ENCODE measurements at places on chromosomes 16 and 17.

DNA sequence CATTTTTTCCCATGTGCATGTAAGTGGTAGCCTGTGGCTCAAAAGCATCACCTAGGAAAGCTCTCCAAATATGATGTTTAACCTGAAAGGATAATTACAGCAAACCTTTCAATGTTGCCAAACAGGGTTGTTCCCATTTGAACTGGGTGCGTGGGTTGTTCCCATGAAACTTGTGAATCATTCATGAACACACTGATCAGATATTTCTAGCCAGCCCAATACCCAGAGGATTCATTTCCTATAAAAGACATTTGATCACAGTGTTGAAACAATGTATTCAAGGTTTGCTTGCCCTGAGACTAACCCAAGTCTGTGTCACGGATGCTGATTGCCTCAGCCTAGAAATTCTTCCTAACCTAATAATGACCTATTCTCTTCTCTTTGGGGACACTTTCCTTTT lies 12.9 kb downstream of the KRT39 start:
- peaks cover 4% of the 10 kb centered on the region for H3K4me1 ChIP-seq
- no peak for DNase-seq
- H3K27ac ChIP-seq, result no peak overlapping the region
- H3K27me3 ChIP-seq, result peaks cover 23% of the 10 kb centered on the region
- no peaks in the 10 kb centered on the region for H3K36me3 ChIP-seq

- H3K36me3 ChIP-seq, result no peaks in the 10 kb centered on the region
- H3K4me1 ChIP-seq, result peaks cover 9% of the 10 kb centered on the region
- no peak overlapping the region for H3K27ac ChIP-seq
- no peaks in the 10 kb centered on the region for H3K27me3 ChIP-seq
These were observed 79.8 kb downstream of the JPH3 start for GRCh38 chr16:87681981-87682570.

GRCh38 chr16:48687421-48688038 lies 77.5 kb upstream of the N4BP1 start:
- H3K4me3 ChIP-seq, result no peak overlapping the region
- DNase-seq, result peak; percentile 76
- peaks cover 14% of the 10 kb centered on the region for H3K27me3 ChIP-seq
- no peak overlapping the region for H3K27ac ChIP-seq
- H3K4me1 ChIP-seq, result peaks cover 9% of the 10 kb centered on the region

DNA sequence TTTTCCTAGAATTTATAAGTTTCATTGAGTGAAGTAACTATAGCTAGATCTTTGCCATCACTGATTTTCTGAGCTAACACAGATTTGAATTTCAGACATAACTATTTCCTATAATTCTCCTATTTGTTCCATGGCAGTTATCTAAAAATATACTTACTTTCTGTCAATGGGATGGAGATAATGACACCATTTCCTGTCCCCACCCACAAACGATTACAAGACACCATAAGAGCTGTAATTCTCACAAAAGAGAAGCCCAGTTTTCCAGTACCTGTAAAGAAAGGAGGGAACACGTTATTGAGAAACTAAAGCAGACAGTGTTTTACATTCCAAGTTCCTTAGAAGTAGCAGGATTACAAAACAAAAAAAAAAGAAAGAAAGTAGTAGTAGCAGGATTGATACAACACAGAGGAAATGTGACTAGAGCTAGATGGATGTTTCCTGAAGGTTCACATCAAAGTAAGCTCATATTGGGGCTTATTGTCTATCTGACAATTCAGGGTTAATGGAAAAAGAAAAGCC lies 110.9 kb upstream of the TOB1 start:
- H3K27me3 ChIP-seq, result no peaks in the 10 kb centered on the region
- H3K4me3 ChIP-seq, result peak overlapping the region; percentile 38
- peak overlapping the region; percentile 93 for H3K27ac ChIP-seq
- DNase-seq, result no peak

DNA sequence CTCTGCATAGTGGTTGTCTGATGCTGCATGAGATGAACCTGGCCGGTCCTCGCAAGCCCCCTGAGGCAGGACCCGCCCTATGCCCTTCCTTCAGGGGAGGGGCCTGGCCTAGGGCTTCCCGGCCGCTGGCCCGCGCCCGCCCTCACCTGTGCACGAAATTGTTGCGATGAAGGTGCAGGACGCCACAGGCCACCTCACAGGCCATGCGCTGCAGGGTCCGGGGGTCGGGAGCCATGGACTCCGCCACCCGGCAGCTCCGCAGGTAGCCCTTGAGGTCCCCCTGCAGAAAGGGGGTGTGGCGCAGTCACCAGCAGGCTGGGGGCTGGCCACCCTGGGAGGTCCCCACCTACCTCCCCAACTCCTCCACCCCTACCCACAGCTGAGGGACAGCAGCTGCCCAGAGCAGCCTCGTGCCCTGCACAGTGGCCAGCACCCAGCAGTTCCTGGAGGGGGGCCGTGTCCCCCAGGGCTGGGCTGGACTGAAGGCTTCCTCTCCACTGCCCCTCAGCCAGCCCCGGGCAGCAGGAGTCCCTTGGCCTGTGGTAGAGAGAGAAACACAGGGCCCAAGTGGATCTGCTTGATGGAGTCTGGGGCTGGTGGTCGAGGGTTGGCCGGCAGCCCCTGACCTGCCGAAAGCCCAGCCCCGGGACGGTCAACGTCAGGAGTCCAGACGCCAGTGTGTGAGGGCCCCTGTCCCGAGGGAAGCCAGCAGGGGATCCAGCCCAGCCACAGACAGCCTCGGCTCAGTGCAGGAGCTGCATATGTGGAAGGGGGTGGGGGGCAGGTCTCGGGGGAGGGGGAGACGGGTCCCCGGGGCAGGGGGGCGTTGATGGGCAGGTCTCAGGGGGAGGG lies 38.8 kb upstream of the PVALEF start:
- no peak overlapping the region for H3K4me3 ChIP-seq
- no peak overlapping the region for H3K27ac ChIP-seq
- no peak for DNase-seq

All from activated CD4-positive, alpha-beta T cell treated with anti-CD3 and anti-CD28 coated beads, Interleukin-2, amount 10 ng/mL, durations not matched to agents 24 days and 14 days (primary cell).